ENCODE measurements at places on chromosomes 5 and 9. TPM values are rescaled to one million over a fixed set of nuclear protein-coding genes. Genes with fewer than 3 reads are reported as not detected.

Gene SLC25A2
- 1.5 TPM for total RNA-seq

Gene CAMLG
- 48.1 TPM for total RNA-seq

Gene NR5A1
- total RNA-seq, result not detected

Gene CRB2
- 0.47 TPM for total RNA-seq

GRCh38 chr5:50929174-50929573, 262.7 kb downstream of the PARP8 start:
- DNase-seq, result no peak

GRCh38 chr5:63919763-63920478, 42.3 kb downstream of the HTR1A start:
- no peak for DNase-seq

DNA sequence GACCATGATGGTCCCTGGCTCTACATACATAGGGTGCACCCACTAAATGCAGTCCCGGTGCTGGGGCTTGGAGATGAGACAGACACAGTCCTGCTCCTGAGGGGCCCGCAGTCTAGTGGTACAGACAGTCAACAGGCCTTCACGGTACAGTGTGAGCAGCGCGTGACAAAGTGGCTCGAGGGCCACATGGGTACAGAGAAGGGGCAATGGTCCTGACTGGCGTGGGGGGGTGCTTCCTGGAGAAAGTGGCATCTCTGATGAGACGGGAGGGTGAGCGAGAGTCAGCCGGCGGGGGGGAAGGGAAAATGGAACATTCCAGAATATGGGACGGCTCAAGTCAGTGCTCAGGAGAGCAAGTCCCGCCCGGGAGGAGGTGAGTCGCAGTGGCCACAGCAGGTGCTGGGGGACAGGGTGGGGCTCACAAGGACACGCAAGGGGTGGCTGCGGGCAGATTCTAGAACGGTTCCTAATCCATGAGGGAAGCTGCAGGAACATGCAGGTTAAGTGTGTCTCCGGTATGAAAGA, 38.0 kb downstream of the WHRN start:
- DNase-seq, result no peak

GRCh38 chr9:137431416-137431931, 8.3 kb downstream of the NOXA1 start:
- no peak for DNase-seq

GRCh38 chr9:136694163-136694871, 7.1 kb upstream of the AGPAT2 start:
- peak; percentile 82 for DNase-seq

GRCh38 chr5:98845878-98846277, 72.4 kb downstream of the RGMB start:
- DNase-seq, result no peak

- DNase-seq, result no peak
Observed at GRCh38 chr5:73946278-73946677, 320.3 kb downstream of the ARHGEF28 start.

GRCh38 chr5:78562714-78563330, 85.8 kb downstream of the LHFPL2 start:
- DNase-seq, result no peak

DNA sequence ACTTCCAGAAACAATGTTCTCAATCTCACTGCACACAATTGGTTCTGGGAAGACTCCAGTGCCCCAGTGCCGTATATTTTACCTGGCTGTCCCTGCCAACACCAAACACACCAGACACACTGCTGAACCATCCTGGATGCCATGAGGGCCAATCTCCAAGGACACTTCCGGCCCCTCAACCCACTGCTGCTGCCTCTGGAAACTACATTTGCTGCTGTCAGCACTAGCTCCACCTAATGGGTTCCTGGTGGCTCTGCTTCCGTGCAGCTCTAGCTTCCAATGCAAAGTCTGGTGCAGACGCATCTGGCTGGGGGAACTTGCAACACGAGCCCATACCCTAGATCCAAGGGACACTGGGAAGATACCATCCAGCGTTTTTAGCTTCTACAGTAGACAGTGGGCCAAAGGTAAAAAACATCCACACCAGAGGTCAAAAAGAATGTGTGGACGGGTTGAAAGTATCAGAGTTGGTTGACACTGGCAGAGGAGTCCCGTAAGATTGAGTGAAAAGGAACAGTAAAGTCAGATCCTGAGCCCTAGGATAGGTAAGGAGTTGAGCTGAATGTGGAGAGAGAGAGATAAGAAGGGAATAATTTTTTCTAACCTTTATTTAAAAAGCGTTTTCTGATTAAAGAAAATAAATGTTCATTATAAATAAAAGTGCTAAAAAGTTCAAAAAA, 99.7 kb upstream of the KIF2A start:
- no peak for DNase-seq

DNA sequence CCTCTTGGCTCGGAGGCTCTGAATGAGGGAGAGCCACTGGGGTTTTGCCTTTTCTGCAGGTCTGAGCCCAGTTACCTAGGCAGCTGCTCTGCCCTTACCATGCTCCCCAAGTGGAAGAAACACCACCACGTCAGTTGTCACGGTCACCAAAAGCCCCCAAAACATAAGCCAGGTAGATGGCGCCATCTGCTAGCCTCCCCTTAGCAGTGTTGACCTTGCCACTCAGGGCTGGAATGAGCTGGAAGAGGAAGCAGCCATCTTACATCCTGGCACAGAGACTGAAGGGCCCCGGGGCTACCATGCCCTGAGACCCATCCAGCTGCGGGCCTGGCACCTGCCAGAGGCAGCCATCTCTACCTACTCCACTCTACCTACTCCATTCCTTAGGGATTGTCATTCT, 7.4 kb downstream of the ZER1 start:
- no peak for DNase-seq

DNA sequence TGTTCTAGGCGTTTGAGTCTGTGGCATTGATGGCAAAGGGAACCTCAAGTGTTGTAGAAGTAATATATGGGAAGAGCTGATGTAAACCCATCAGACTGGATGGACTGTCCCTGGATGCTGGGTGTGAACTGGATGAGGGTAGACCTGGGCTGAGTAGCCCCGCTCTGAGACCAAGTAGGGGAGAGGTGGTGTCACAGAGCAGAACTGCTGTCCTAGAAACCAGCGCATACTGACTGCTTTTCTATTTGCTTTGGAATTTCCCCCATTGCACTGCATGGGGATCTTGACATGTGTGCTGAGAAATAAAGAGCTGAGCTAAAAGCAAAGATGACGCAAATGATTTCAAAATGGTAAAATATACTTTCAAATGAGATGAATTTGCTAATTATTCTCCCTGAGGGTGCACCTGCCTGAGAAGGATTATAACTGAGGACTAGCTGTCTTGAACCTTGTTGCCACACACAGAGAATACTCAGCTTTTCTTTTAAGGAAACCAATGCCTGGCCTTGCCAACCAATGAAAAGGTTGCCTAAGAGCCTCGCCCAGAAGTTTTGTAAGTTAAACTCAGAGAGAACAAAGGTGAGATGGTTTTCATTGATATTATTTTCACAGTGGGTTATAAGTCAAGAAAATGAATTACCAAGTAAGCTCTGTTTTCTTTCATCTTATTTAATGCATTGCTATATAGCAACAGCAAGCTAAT, 44.8 kb downstream of the NIM1K start:
- no peak for DNase-seq

- DNase-seq, result peak; percentile 84
Observed at GRCh38 chr5:132477784-132478365, 12.7 kb downstream of the IRF1 start.

GRCh38 chr9:33765411-33765810, 29.9 kb upstream of the PRSS3 start:
- DNase-seq, result no peak

GRCh38 chr9:12289711-12290110, 403.5 kb upstream of the TYRP1 start:
- DNase-seq, result no peak

GRCh38 chr9:87567983-87568382, 70.3 kb downstream of the DAPK1 start:
- no peak for DNase-seq
